SJCRH30 (cell line): ENCODE measurements at places on chromosomes 4 and X. TPM values are rescaled to one million over a fixed set of nuclear protein-coding genes. Genes with fewer than 3 reads are reported as not detected.
A peak's percentile ranks its signal among the peaks of the same experiment; 100 is the strongest.

CNGA1 gene
- not detected in 2 replicates for total RNA-seq

DNA sequence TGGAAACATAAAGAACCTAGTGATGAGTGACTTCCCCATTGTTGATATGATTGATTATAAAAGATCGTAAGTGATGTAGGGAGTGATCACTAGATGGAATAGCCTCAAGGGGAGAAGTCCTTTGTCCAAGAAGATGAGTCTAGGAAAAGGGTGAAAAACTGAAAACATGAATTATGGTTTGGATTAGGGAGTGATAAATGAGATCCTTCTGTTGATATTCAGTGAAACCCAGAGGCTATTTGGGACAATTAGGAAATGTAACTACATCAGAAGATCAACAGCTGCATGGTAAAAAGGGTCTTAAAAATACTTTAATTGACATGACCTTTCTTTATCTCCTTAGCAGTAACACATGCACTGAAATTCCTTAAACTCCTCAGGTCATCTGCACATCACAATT lies 124.0 kb upstream of the UNC5C start:
- H3K27ac ChIP-seq: no peak overlapping the region
- no peaks in the 10 kb centered on the region for H3K4me1 ChIP-seq

DNA sequence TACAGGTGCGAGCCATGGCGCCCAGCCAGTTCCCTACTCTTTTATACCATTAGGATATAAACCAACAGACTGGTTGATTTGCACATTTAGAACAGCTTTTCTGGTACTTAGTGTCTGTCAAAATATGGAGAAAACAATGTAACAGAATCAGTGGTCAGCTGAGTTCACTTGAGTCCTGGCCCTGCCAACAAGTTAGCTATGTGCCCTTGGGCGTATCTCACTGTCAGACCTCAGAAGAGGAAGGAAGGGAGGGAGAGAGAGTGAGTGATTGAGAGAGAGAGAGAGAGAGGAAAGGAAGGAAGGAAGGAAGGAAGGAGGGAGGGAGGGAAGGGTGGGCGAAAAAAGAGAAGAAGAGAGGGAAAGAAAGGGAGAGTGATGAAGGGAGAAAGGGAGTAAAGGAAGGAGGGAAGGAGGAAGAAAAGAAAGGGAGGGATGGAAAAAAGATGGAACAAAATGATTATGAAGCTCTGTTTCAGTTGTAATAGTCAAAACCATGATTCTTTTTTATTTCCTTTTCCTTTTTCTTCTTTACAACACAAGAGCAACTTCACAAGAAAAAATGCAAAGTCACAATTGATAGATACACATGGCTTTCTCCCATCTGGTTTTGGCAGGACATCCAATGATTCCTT lies 55.7 kb upstream of the PDGFRA start:
- no peaks in the 10 kb centered on the region for H3K36me3 ChIP-seq
- peaks cover 6% of the 10 kb centered on the region; the same call in 1 of the 2 replicates for H3K4me1 ChIP-seq
- no peak overlapping the region for H3K27ac ChIP-seq
- H3K27me3 ChIP-seq: no peaks in the 10 kb centered on the region

PFKFB1 gene
- total RNA-seq: 0.14 TPM in 1 of 2 replicates, not detected in the other

GRCh38 chr4:11698846-11699590 lies 270.3 kb upstream of the HS3ST1 start:
- H3K27ac ChIP-seq: no peak overlapping the region
- no peaks in the 10 kb centered on the region for H3K4me1 ChIP-seq
- no peak overlapping the region for H3K4me3 ChIP-seq

GRCh38 chrX:7028246-7028645 lies 119.3 kb upstream of the STS start:
- DNase-seq: no peak
- no peak overlapping the region for H3K4me3 ChIP-seq
- no peaks in the 10 kb centered on the region for H3K27me3 ChIP-seq
- no peaks in the 10 kb centered on the region for H3K4me1 ChIP-seq

GRCh38 chrX:43560247-43560946 lies 95.7 kb upstream of the MAOA start:
- no peak for DNase-seq
- no peak overlapping the region for H3K27ac ChIP-seq
- H3K27me3 ChIP-seq: no peaks in the 10 kb centered on the region
- H3K4me1 ChIP-seq: no peaks in the 10 kb centered on the region

DNA sequence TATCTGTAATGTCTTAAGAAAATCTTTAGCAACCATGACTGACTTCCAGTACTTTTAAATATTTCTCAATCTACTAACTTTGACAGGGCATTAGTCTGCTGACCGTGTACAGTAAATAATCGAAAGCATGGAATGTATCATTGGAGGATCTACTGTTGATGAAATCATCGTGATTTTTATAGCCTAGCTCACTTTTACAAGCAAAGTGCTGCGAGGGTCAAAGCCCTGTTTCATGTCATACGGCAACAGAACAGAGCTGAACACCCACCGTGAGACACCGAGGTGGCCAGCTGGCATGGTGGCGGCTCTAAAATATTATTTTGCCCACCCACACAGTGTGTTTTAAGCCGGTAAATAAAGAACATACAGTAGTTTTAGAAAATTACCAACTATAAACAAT lies 679.3 kb downstream of the FAT4 start:
- no peaks in the 10 kb centered on the region; the same call in 1 of the 2 replicates for H3K4me1 ChIP-seq
- peak overlapping the region; percentile 28; the same call in 1 of the 2 replicates for H3K27ac ChIP-seq
- H3K4me3 ChIP-seq: no peak overlapping the region; the same call in 1 of the 2 replicates
- H3K27me3 ChIP-seq: no peaks in the 10 kb centered on the region

BRS3 gene
- not detected in 2 replicates for total RNA-seq

BTC gene
- 0.26 and 0.30 TPM in 2 replicates for total RNA-seq

DNA sequence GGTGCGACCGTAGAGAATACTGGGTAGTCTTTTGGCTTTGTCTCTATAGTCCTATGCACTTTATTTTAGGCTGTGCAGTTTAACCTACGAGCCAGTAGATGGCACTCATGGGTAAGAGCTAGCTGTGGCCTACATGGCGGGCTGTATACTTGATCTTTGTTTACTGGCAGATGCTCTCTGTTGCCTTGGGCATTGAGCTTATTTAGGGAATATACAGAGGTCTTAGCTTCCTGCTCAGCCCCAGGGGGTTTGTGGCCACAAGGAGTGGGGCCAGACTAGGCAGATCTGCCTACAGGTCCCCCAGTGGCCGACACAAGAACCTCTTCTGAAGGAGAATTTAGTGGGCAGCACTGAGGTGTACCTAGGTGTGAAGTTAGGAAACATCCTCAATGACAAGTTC lies 227.6 kb upstream of the HDX start:
- H3K4me3 ChIP-seq: no peak overlapping the region
- no peaks in the 10 kb centered on the region for H3K36me3 ChIP-seq
- H3K27ac ChIP-seq: no peak overlapping the region
- DNase-seq: peak; percentile 75
- no peaks in the 10 kb centered on the region for H3K27me3 ChIP-seq

ASMTL gene
- 26.4 and 27.5 TPM in 2 replicates for total RNA-seq

SYN1 gene
- total RNA-seq: 0.04 and 0.33 TPM in 2 replicates
